Astrocyte of the hippocampus (primary cell): ENCODE measurements at places on chromosomes 13 and 19.

DNA sequence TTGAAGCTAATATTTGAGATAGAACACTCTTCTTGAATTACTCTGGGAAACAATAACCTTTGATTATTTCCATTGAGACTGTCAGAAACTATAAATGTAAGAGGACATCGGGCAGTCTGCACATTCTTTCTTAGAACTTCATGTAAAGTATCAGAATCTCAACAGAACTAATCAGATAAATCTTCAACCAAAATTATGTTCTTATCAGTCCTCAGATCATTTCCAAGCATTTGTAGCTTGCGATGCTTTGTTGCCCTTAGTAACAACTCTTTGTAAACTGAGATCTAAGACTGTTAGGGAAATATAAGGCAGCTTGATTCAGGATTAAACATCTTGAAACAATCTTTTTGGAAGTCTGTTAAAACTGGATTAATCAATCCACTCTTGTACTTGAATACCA, 70.3 kb downstream of the FNDC3A start:
- no peak for DNase-seq

GRCh38 chr13:109154966-109155761, 525.8 kb downstream of the MYO16 start:
- peak; percentile 61 for DNase-seq

DNA sequence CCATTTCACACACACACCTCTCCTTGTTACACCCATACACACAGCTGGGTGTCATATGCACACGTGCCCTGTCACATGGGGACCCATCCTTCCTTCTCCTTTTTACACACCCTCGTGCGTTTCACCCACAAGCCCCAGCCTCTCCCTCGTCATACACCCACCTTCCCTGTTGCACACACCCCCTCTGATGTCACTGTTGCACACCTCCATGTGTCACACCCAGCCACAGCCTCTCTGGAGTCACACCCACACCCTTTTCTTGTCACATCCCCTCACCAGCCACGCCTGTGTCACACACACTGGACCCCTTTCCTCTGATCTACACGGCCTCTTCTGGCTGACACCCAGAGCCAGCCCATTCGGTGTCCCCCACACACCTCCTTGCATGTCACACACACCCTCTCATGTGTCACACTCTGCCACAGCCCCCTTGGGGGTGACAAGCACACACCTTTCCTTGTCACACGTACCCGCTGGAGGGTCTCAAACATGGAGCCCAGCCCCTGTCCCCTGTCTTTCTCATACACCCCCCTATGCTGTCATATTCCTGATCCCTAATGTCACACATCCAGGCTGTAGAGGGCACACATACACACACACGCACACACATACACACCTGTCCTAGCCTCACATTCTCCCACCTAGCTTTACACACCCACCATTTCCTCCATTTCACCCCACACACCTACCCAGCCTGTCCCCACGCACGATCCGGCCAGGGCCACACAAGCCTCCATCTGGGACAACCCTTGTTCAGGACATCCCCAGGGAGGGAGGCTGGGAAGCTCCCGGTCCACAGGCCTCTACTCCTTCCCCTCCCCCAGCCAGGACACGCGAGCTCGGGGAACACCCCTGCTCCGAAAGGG, 1.4 kb downstream of the NOVA2 start:
- peak; percentile 23 for DNase-seq

DNA sequence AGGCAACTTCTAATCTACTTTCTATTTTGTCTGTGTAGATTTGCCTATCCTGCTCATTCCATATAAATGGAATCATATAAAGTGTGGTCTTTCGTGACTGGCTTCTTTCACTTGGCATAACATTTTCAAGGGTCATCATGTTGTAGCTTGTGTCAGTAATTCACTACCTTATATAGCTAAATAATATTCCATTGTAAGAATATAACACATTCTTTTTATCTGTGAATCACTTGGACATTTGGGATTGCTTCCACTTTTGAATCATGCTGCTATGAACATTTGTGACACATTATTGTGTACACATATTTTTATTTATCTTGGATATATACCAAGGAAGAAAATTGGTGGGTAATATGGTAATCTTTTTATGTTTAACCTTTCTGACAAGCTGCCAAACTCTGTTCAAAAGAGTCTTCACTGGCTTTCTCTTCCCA, 89.0 kb upstream of the CSNK1A1L start:
- peak; percentile 39 for DNase-seq

DNA sequence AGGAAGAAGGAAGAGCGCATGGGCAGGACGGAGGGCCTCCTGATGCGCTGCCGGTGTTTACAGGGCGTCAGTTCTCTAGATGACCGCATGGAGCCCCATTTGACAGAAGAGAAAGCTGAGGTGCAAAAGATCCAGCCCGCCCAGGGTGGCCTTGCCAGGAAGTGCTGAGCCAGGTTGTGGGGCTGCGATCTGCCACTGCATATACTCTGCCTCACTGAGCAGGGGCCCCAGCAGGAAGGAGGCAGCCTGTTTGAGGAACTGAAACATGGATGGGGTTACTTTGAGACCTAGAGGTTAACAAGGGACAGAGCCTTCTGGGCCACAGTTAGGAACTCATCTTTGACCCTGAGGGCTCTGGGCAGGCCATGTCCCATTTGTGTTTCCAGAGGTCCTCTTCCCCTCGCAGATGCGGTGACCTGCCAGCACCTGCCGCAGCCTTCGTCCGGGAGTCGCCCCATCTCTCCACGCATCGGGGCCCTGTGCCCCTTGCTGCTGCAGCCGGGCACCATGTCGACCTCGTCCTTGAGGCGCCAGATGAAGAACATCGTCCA, 3.2 kb downstream of the EPN1 start:
- no peak for DNase-seq

DNA sequence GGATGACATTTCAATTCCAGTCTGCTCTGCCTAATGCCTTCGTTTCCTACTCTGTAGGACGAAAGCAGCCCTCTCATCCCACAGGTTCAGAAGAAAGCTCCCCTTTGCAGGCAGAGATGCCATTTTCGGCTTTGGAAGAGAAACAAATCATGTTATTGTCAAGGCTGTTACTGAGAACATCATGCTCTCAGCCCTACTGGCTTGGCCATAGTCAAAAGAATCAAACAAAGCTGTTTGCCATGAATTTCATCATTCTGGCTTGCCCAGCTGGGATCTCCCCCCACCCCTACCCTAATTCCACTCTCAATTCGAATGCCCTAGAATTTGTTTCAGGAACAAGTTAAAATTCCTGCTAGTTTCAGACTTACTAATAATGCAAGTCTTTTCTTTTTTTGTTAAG, 162.3 kb upstream of the SERP2 start:
- no peak for DNase-seq

GRCh38 chr19:34806976-34807860, 34.2 kb upstream of the ZNF599 start:
- DNase-seq: no peak

DNA sequence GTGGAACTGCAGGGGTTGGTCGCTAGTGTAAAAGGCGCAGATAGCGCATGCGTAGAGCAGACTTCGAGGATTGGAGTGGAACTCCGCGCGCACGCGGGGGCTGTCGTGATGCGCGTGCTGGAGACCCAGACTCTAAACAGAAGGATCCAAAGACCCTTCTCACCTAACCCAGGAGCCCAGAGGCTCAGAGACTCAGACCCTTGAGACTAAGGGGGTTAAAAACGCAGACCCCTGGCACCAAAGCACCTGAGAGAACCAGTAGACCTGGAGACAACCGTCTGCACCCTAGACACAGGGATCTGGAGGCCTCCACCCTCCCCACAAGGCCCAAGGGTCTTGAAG, 567 bp upstream of the CTU1 start:
- DNase-seq: no peak

DNA sequence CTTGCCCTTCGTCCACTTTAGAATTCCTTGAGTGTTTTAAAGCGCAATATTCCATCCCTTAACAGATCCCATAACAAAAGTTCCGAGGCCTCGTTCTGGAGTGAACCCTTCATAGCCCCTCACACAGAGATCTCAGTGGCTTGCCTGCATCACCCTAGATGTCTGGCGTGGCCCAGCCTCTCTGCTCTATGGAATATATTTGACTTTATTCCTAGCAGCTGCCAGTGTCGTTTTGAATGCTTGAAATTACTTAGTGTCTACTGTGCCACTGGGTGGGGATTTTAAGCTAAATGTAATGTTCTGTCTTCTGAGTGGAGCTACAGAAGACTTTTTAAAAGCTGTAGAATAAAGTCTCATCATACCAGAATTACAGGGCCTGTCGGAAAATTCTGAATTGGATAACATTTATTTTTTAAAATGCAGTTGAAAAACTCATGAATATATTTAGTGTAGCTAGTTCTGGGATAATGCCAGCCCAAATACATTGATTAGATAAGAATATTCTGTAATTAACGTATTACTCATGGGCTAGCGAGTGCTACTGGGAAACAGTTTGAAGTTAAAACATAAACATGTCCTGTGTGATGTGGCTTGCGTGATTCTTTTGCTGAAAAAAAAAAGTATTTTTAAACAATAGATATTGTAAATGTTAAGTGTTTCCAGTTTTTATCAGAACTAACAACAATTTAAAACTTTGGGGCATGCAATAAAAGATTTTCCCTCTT, 111.8 kb downstream of the ESD start:
- DNase-seq: no peak

DNA sequence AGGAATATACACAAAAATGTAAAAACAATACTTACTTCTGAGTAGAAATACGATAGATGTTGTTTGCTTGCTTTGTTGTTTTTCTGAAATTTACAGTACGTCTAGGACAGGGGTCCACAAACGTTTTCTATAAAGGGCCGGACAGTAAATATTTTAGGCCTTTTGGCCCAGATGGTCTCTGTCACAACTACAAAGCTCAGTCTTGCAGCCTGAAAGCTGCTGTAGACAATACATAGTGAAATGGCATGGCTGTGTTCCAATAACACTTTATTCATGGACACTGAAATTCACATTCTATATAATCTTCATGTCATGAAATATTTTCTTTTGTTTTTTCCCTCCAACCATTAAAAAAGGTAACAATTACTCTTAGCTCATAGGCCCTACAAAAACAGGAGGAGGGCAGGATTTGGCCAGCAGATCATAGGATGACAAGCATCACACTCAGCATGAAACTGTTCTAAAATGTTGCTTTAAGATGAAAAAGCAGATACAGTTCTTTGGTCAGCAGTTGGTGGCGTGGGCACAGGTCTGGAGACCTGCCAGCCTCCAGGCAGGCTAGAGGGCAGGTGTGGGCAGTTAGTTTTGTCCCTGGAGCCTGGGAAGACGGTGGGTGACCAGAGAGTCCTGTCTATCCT, at the start of gene EDDM13:
Gene EDDM13, plus strand, starts transcription at position 588 of the 638 bp plus-strand sequence. CDS start 87 bp downstream, outside the sequence.
- no peak for DNase-seq

DNA sequence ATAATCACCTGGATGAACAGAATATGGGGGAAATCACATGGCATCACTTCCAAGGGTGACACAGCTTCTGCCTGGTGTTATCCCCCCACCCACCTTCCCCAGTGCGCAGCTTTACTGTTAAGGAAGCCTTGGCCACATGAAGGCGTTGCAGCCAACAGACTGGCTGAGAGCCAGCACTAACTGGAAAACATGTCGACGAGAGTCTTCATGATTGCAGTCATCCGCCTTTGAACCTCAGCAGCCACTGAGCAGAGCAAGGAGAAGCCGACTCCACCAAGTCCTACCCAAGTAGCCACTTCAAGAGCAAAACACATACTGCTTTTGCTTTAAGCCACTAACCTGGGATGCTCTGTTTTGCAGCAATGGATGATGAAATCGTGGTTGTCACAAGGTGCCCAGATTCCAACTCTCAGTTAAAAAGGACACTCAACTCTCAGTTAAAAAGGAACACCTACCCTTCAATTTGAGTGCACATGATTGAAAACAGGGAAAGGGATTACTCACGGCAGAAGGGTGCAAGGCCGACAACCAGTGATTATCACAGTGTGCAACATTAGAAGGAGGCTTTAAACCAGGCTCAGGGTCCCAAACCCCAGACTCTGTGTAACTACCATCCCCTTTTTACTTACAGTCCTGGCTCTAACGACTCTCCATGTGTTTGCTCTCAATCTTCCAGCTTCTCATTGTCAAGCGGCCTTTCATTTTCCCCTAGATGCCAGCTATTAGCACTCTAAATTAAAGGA, 149.1 kb downstream of the KLF12 start:
- no peak for DNase-seq

- DNase-seq: peak; percentile 77
Measured at GRCh38 chr13:30159446-30159839, 147.9 kb downstream of the KATNAL1 start.

DNA sequence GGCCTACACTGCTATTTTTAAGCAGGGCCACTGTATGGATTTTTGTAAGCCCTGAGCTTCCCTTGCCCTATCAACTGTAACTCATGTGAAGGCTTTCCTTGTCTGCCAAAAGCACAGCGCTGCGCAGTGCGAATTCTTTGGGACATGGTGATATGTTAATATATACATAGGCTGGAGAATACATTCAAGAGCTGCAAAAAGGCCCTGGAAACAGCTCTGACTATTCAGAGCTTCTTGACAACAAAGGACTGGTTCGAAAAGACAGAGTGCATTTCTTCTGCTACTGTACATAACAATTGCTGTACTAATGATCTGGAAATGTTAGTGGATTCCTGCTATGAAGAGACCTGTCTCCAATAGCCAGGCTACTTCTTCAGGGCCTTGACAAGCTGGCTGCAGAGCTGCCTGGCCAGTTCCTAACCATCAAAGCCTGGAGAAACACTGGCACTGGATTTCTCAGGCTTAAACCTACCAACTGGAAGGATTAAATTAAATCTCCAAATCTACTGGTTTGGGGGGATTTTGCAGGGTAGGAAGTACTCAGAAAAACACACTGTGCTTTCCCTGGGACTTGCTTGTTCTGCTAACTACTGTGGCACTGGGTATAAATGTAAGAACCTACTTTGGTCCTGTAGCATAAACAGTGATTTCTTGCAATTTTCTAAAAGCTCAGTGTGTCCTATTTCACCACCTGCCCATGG, 246.9 kb downstream of the DNAJC15 start:
- DNase-seq: peak; percentile 52

- peak; percentile 69 for DNase-seq
Measured at GRCh38 chr13:58080806-58081205, 449.3 kb downstream of the PCDH17 start.

DNA sequence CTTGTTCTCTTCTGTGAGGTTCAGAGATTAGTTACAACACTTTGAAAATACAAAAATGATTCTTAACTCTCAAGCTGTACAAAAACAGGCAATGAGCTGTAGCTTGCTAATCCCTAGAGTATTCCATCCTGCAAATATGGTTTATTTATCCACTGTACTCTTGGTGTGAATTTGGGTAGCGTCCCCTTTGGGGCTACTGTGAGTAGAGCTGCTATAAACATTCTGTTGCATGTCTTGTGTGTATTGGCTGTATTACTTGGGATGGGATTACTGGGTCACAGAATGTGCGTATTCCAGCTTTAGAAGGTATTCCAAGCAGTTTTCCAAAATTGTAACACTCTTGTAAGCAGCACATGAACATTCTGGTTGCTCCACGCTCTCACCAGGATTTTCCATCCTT, 33.5 kb downstream of the GPR12 start:
- no peak for DNase-seq

DNA sequence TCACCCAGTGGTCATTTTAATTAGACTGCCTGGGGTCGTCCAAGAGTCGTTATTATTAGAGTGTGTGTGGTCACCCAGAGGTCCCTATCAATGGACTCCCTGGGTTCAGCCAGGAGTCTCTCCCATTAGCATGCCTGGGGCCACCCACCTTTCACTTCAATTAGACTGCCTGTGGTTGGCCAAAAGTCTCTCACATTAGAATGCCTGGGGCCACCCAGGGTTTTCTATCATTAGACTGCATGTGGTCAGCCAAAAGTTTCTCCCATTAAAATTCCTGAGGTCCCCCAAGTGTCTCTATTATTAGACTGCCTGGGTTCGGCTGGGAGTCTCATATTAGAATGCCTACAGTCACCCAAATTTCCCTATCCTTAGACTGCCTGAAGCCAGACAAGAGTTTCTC, 1472.6 kb downstream of the UQCRFS1 start:
- DNase-seq: peak; percentile 62
